ENCODE measurements at places on chromosomes 11 and 22.

DNA sequence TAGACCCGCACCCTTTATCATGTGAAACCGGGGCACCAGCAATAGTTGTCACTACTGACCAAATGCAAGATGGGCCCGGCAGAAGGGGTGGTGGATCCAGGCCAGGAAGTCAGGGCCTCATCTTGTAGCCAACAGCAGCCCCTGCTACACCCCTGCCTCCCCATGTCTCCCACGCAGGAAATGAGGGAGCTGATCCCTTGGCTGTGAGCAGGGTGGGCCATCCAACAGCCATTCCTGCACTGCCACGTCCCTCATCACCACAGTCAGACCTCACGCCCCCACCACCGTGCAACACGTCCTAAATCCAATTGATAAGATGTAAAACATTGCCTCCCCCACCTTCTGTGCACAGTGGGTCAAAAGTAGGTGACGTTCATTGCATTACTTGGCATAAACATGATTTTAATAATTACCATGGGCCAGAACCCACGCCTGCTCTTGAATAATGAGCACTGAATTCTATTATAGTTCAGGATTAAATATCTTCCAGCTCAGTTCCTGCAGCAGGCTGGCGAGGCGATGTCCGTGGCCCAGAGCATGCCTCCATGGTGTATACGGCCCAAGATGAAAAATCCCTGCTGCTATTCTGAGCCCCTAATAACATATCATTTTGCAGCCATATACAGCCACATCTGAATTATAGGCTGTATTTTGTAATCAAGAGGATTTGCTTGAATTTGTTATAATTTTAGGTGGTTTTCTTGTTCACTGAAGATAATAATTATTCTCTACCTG lies 1373.8 kb downstream of the BRD1 start:
- DNase-seq: no peak

DNA sequence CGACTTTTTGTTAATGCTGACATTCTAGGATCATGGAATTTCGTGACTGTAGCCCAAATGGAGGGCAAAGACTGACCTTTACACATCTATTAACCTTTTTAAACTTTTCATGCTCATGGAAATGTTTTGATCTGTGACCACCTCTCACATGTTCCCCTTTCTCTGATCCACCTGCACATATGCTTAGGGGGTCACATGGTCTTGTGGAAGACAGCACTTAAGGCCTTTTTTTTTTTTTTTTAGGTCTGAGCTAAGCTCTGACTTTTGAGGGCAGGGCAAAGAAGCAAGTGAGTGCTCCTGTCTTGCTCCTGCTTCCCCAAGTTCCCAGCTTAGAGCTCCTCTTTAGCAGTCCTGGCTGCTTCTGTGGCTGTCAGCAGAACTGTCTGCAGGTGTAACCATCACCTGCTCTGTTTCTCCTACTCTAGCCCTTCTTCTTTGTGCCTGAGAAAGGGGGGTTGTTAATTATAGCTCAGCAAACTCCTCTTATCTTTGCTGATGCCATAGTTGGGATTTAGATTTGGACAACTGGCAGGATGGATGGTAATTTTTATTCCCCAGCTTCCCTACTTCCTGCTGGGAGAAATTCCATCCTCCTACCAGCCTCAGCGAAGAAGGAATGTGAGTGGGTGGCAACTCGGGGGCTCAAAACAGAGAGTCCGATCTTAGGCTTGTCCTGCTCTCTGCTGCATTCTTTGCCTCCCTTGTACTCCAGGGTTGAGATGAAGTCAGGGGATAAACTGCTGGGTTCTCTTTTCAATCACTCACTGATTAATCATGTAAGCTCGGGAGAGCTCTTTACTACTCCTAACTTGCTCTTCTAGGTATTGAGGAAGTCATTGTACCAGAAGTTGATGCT lies 64.4 kb downstream of the GRAMD1B start:
- no peak for DNase-seq

- no peak for DNase-seq
These were observed 56.9 kb upstream of the CSNK2A3 start for GRCh38 chr11:11409901-11410300.

- DNase-seq: no peak
These were observed 12.6 kb upstream of the NECTIN1 start for GRCh38 chr11:119741369-119742262.

DNA sequence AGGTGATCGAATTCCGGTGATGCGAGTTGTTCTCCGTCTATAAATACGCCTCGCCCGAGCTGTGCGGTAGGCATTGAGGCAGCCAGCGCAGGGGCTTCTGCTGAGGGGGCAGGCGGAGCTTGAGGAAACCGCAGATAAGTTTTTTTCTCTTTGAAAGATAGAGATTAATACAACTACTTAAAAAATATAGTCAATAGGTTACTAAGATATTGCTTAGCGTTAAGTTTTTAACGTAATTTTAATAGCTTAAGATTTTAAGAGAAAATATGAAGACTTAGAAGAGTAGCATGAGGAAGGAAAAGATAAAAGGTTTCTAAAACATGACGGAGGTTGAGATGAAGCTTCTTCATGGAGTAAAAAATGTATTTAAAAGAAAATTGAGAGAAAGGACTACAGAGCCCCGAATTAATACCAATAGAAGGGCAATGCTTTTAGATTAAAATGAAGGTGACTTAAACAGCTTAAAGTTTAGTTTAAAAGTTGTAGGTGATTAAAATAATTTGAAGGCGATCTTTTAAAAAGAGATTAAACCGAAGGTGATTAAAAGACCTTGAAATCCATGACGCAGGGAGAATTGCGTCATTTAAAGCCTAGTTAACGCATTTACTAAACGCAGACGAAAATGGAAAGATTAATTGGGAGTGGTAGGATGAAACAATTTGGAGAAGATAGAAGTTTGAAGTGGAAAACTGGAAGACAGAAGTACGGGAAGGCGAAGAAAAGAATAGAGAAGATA lies at the start of gene MALAT1:
TSS of gene MALAT1 (plus strand) at position 69 of the 736 bp plus-strand sequence.
- peak; percentile 73 for DNase-seq

GRCh38 chr11:134939031-134939430 lies 527.0 kb upstream of the B3GAT1 start:
- DNase-seq: no peak

DNA sequence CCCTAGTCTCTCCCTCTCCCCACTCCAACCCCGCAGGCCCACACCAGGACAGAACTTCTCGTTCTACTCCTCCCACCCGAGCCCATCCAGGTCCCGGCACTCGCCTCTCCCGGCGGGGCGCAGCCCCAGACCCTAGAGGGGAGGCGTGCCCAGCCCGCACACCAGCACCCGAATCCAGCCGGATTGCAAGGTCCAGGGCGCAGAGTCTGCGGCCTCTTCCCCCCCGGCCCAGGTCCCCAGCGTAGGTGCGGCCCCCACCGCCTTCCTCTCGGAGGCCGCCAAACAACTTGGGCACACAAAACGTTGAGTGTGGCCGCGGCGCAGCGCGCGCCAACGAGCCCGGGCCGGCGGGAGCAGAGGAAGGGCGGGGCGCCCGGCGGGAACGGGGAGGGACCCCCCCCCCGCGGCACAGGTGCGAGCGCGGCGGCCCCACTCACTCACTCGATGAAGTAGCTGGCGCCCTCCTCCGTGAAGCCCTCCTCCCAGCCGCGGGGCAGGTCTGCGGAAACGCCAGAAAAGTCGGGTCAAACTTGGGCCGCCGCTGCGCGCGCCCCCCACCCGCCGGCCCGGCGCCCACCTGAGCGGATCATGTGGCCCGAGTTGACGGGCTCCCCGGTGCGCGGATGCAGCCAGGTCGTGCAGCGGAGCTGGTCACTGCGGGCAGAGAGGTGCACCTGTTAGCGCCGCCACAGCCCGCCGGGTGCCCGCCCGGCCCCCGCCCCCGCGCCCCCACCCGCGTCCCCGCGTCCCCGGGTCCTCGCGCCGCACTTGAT lies 480 bp downstream of the PLEKHA7 start:
- no peak for DNase-seq

DNA sequence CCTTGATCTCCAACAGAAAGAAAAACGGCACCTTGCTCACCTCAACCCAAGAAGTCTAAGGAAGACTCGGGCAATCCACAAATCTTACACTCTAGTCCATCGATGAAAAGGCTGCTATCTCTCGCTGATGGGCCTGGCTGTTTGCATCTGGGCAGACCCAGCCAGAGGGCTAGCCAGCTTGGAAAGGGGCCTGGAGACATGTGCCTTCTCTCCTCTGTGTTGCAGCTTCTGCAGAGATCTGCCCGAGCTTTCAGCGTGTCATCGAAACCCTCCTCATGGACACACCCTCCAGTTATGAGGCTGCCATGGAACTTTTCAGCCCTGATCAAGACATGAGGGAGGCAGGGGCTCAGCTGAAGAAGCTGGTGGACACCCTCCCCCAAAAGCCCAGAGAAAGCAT lies 3.2 kb downstream of the SCGB1A1 start:
- no peak for DNase-seq

- DNase-seq: peak; percentile 62
These were observed 20.8 kb upstream of the IL18BP start for GRCh38 chr11:71977743-71978418.

DNA sequence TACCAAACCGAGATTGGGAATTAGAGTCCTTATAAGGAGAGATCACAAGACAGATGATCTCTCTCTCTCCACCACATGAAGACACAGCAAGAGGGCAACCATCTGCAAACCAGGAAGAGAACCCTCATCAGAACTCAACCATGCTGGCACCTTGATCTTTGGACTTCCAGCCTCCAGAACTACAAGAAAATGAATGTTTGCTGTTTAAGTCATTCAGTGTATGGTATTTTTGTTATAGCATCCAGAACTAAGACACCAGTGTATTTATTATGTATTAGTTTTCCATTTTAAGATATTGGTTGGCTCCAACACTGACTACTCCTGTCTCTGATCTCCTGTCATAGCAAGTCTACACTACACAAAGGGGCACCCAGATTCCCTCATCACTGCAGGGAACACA lies 86.9 kb downstream of the CCDC34 start:
- DNase-seq: no peak

DNA sequence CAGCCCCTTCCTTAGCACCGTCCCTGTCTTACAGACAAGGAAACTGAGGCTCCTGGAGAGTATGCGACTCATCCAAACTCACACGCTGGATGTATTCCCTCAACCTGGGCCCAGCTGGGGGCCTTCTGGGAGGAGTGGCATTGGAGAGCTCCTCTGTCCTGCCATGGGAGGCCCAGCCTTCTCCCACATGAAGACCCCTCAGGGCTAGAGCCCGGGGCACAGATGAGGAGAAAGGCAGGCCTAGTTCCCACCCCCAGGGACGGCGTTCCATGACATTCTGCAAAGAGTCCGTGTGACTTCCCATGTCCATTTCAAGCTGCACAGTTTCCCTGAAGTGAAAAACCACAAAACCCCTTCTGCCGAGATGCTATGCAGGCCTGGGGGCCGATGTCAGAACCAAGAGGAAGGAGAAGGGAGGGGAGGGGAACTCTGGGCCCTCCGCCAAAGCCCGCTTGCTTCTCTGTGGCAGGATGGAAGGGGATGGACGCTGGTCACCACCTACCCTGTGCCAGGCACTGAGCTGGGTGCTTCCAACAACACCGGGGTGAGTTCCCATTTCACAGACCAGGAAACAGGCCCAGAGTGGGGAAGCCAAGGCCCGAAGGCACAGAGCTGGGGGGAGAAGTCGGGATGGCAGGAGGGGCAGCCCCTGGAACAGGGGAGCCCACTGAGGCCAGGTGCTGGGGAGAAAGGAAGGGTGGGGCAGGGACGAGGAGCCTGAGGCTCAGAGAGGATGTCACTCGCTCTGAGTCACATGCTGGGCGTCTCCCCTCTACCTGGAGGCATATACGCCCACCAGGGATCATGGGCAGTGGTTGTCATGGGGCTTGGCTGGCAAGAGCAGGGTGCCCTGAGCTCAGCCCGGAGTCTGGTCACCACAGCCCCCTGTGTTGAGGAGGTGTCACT lies 15.7 kb downstream of the RAC2 start:
- DNase-seq: peak; percentile 73

GRCh38 chr11:124840666-124841065 lies 24.6 kb upstream of the ROBO3 start:
- DNase-seq: no peak

GRCh38 chr11:57463671-57464538 lies 3.6 kb downstream of the RTN4RL2 start:
- no peak for DNase-seq

DNA sequence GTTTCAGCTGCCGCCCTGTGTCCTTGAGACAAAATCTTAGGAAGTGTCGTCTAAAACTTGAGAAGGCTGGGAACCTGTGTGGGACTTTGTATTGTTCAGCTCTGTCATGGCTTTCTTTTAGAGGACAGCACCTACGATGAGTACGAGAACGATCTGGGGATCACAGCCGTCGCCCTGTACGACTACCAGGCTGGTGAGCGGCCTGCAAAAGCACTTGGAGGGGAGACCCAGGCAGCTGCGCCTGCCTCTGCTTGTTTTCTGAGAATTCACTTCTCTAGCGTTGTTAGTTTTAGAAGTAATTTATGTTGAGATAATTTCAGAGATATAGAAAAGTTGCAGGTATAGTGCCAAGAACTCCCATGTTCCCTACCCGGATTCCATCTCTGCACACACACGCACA lies 35.2 kb downstream of the CTTN start:
- no peak for DNase-seq

GRCh38 chr11:26086028-26086427 lies 245.9 kb upstream of the ANO3 start:
- no peak for DNase-seq

- no peak for DNase-seq
These were observed at the start of gene INPP5J for GRCh38 chr22:31122532-31123291. Gene INPP5J (plus strand): TSS chr22:31122966. CDS start chr22:31123015, 49 bp downstream.

DNA sequence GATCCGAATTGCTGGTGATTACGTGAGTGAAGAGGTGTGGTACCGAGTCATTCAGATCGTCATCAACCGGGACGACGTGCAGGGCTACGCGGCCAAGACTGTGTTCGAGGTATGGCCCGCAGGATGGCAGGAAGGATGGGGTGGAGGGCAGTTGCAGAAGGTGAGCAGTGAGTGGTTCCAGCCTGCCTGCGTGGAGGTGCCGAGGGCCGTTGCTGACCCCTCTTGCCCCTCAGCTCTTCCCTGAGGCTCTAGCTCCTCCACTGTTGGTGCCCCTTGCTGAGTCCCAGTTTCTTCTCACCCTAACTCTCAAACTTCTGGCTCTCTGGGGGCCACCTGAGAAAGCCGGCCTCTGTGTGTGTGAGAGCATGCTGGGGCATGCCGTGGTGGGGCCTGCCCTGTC lies 43.9 kb downstream of the MUC6 start:
- DNase-seq: no peak

- DNase-seq: no peak
These were observed 111.8 kb downstream of the SNX19 start for GRCh38 chr11:130804306-130805076.

- no peak for DNase-seq
These were observed 1.2 kb upstream of the ASCL2 start for GRCh38 chr11:2271327-2272227.

DNA sequence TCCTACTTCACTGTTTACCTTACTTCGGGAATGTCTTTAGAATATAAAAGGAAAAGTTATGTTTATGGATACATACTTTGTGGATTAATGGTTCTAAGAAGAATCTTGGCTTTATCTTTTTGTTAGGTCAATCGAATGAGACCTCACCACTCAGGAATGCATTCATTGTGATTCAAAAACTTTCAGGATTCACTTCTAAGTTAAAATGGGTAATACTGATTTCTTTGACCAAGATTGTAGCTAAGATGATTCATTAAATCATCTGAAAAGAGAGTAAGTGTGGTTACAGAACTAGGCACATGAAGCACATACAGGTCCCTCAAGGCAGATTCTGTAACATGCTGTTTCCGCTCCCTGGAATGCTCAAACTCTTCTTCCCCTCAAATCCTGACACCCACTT lies 716.4 kb downstream of the KCNA4 start:
- no peak for DNase-seq

- no peak for DNase-seq
These were observed 15.3 kb upstream of the RASL10A start for GRCh38 chr22:29330753-29331152.
